ENCODE measurements at places on chromosomes 1 and 21. TPM values are rescaled to one million over a fixed set of nuclear protein-coding genes. Genes with fewer than 3 reads are reported as not detected.

GRCh38 chr1:10530756-10531495, 56.2 kb downstream of the PEX14 start:
- DNase-seq = no peak

- peak; percentile 56 for DNase-seq
These were observed 748 bp downstream of the PPP1R15B start for GRCh38 chr1:204410688-204411450.

- DNase-seq = no peak
These were observed 15.7 kb downstream of the TFB2M start for GRCh38 chr1:246550402-246550801.

DNA sequence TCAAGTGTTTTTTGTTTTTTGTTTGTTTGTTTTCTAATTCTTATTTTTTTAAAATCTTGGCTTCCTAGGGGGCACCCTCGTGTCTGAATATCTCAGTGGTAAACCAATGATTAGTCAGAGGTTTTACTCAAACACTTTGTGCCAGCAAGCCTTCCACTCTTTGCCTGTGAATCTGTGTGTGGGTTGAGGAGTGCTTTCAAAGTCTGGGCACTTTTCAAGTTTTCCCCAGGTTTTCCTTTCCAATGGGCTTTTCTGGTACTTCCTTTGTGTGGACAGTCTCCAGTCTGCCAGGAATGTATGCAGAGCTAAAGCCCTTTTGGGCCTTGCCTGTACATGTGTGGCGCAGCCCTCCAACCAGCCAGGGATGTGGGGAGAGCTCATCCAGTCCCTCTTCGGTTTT, 9.7 kb upstream of the PPIE start:
- DNase-seq = no peak

ORC1 gene
- polyA plus RNA-seq = 1.8 TPM

- DNase-seq = peak; percentile 75
These were observed 2.3 kb downstream of the H3-3A start for GRCh38 chr1:226064816-226065248.

- DNase-seq = no peak
These were observed 482.9 kb downstream of the PTPRU start for GRCh38 chr1:29719253-29719652.

- no peak for DNase-seq
These were observed 252.9 kb upstream of the NR5A2 start for GRCh38 chr1:199774433-199775089.

- DNase-seq = no peak
These were observed 99.4 kb downstream of the CRYAA start for GRCh38 chr21:43268086-43268803.

GRCh38 chr1:24910210-24910609, 19.9 kb downstream of the RUNX3 start:
- no peak for DNase-seq

DNA sequence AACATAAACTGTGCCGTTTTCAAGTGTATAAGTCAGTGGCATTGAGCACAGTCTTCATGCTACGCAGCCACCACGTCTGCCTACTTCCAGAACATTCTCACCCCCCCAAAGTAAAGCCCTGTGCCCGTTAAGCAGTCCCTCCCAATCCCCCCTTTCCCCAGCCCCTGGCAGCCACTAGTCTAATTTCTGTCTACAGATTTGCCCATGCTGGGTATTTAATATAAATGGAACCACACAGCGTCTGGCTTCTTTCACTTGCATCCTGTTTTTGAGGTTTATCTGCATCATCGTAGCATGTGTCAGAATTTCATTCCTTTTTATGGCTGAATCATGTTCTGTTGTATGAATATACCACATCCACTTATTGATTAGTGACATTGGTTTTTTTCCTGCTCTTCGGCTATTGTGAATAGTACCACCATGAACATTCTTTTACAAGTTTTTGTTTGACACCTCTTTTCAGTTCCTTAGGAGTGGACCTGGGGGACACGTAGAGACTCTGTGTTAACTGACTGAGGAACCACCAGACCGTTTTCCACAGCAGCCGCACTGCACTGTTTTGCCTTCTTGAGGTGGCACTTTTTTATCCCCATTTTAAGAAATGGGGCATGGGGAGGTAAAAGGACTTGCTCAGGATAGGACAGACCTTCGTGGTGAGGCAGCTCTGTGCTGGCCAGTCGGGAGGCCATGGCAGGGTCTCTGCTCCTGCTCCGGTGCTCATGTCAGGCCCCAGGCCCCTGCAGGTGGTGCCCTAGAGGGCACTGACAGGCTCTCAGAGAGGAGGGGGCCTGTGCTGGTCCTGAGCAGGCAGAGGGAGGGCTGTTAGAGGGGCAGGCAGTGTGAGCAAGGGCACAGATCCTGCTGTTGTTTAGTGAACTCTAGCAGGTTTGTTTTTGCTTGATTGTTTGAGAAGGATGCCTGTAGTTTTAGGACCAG, 123.8 kb downstream of the PCBP3 start:
- DNase-seq = no peak

GRCh38 chr1:78715181-78715661, 65.6 kb downstream of the IFI44 start:
- no peak for DNase-seq

GRCh38 chr1:70288166-70288565, 66.4 kb downstream of the ANKRD13C start:
- no peak for DNase-seq

DNA sequence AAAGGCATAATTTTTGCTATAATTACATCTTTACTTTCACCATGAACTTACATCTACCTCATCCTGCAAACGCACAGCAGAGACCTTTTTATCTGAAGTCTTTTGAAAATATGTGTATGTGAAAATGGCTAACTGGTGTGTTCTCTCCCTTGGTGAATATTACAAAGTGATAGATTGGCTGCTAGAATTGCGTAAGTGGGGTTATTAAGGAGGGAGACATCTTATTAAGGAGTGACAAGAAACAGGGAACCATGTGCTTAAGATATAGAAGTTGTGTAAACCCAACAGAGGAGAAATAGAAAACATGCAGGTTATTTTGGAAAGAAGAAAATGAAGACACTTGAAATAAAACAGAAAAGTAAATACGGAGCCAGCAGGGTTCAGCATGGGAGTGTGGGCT, 7.8 kb downstream of the KCNJ15 start:
- DNase-seq = no peak

DNA sequence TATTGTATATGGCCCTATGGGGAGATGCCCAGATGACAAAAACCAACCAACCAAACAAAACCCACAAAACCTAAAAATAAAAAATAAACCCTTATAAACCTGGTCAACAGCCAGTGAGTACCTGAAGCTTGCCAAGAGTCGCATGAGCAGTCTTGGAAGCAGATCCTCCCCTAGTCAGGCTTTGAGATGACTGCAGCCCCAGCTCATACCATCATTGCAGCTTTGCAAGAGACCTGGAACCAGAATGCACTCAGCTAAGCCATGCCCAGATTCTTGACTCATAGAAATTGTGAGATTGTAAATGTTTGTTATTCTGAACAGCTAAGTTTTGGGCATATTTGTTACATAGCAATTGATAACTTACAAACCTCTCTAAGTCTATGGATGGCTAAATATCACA, 326.8 kb downstream of the HLX start:
- no peak for DNase-seq

DNA sequence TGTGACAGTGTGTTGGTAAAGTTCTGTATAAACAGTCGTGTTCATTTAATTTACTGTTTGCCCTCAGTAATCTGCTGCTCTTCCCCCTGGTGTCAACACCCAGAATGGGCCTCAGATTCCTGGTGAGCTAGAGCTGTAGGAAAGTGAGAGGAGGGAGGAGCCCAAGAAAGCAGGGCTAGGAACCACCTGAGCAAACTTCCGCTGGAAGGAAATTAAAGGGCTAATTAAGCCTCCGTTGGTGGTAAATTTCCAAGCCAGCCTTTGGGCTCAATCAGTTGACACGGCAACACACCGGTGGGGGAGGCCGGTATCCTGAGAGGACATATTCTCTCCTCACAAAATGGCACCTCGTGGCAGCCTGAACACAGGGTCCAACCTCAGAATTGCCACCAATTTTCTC, 32.9 kb downstream of the RAB3B start:
- no peak for DNase-seq

GNG4 gene
- polyA plus RNA-seq = 11.8 TPM

Measured in hepatocyte (in vitro differentiated cells).